ENCODE measurements at places on chromosomes 13 and 19.

- DNase-seq: no peak
Observed at GRCh38 chr13:27679396-27679795, 57.7 kb downstream of the POLR1D start.

DNA sequence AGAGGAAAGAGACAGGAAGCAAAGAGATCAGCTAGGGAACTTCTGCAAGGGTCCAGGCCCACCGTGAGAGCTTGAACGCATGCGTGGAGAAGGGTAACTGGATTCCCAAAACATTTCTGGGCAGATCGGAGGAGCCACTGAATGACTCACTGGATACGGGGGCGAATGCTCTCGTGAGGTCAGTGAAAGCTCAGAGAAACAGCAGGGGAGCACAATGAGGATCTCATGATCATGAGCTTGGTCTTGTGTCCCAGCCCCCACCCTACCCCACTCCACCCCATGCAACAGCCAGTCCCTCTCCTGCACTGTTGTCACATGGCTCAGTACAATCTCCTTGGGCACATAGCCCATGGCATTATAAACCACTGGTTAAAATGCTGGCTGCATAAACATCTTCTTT lies 40.6 kb downstream of the DCLK1 start:
- DNase-seq: no peak

DNA sequence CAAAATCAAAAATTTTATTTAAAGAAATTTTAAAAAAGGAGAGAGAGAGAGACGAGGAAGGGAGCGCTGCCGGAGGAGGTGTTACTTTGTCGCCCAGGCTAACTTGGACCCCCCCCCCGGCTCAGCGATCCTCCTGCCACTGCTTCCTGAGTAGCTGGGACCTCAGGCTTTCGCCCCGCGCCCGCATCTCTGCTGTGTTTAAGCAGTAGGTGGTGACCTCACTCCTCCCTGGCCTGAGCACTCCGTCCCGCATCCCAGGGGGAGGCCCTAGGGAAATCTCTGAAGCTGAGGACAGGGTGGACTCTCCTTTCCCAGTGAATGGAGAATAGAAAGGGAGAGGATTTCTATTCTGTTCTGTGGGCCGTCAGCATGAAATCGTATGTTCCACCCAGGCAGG lies 485 bp upstream of the ZNF845 start:
- DNase-seq: no peak

DNA sequence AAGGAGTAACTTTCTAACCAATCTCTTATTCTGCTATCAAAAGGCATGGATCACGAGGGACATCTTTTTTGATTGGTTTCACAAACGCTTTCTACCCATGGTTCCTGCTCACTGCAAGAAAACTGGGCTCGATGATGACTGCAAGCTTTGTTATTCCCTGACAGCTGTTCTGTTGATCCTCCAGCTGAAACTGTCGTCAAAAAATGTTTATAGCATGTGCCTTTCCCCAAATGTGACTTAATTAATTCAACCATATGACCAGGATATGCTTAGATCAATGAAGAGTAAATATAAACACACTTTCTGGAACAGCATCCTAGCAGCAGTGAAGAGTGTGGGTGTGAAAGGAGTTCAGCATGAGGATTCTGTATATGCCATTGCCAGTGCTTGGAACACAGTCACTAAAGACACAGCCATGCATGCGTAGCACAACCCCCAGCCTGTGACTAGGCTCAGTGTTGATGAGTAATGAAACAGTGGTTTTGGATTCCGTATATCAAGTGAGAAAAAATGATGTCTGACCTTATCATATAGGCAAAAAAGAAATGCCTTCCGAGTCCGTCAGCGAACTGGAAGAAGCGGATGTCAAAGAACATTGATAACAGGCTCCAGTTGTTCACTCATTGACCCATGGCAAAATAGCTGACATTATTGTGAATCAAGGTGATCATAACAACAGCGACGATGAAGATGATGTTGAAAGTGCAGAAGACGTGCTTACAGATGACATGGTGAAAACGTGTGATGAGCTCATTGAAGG lies 347.4 kb downstream of the FGF9 start:
- no peak for DNase-seq

DNA sequence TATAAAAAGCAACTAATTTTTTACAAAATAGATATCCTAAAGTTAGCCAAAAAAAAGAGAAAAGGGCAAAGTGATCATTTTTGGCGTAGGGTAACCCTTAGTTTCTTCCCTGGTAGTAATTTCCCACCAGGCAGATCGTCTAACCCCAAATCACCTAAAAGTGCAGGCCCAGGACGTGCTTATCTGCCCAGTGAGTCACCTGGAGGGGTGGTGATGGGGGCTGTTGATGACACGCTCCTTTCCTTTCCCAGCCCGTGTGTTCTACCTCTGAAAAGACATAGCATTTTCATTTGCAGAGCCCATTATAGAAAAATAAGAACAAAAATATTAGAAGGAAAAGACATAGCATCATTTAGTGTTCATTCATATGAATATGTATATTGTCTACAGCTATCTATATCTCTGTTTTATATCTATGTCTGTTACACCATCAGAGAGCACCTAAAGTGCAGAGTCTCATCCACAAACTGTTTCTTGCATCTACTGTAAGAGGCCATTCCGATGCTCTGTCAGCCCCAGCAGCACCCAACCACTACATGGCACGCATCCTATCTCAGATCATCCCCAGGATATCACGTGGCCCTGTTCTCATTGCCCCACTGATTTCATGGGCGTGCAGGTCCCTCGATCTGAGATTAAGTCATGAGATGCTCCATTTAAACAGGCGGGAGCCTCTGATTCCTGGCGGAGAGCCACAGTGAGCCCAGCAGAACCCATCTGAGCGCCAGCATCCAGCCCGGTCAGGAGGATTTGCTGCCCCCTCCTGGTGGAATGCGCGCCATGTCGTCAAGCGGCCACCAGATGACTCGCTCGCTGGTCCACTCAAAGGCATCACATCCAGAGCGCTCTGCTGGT lies 8.5 kb upstream of the LILRB3 start:
- DNase-seq: peak; percentile 71

- no peak for DNase-seq
Observed at GRCh38 chr13:96417939-96418685, 328.2 kb downstream of the HS6ST3 start.

DNA sequence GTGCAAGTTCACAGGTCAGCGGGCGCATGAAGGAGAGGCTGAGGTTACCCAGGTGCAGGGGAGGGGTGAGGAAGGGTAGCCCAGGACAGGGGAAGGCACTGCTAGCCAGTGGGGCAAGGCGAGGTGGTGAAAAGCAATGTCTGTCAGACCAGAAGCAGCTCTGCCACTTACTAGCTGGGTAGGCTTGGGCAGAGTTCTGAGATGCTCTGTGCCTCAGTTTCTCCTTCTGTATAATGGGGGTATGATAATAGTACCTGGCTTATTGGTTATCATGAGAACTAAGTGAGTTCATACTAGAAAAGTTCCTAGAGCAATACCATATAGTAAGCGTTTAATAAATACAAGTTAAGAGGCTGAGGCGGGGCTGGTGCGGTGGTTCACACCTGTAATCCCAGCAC lies 14.3 kb upstream of the SCN1B start:
- DNase-seq: no peak

DNA sequence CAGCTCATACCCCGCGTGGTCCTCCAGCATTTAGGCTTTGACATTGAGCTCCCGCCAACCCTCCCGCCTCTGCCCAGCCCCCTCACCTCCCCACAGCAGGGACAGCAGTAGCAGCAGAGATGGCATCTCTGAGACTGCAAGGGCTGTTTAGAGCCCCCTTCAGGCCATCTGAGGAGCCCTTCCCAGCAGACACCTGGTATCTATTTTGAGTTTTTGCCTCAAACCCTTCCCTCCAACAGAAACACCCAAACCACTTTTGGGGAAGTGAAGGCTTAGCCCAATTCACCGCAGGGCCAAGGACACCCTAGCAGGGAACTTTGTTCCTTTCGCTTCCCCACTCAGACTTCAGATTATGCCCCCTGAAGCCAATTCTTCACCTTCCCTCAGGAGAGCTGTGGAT lies 6.3 kb upstream of the ZNF175 start:
- DNase-seq: no peak

GRCh38 chr13:106526738-106527444 lies 8.6 kb downstream of the EFNB2 start:
- DNase-seq: no peak

DNA sequence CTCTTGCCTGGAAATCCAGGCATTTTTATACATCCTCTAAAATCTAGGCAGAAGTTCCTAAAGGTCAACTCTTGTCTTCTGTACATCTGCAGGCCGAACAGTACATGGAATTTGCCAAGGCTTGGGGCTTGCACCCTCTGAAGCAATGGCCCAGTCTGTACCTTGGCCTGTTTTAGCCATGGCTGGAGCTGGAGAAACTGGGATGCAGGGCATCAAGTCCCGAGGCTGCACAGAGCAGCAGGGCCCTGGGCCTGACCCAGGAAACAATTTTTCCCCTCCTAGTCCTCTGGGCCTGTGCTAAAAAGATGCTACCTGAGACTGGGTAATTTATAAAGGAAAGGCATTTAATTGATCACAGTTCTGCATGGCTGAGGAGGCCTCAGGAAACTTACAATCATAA lies 520.8 kb upstream of the MIR17HG start:
- no peak for DNase-seq

- no peak for DNase-seq
Observed at GRCh38 chr13:84607261-84608013, 725.2 kb upstream of the SLITRK1 start.

DNA sequence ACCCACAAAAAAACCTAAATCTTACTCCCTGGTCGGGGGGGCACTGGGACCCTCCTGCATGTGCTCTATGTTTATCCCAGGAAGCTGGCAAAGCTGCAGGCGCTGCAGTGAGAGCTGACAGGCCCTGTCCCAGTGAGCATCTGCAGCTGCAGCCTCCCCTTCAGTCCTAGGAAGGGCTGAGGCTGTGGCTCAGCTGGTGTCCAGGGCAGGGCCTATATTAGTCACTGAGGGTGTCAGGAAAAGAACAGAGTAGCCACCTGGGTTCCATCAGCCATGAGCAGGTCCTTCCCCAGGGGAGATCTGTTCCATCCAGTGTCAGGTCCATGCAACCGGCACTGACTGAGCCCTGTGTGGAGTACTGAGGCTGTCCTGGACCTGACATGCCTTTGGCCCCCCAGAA lies 120.5 kb downstream of the TNFRSF19 start:
- no peak for DNase-seq

GRCh38 chr13:51726446-51727193 lies 77.3 kb downstream of the DHRS12 start:
- no peak for DNase-seq

GRCh38 chr19:46785054-46785979 lies 3.1 kb downstream of the SLC1A5 start:
- no peak for DNase-seq

- DNase-seq: no peak
Observed at GRCh38 chr13:85725433-85725832, 73.8 kb downstream of the SLITRK6 start.

GRCh38 chr19:51726049-51726448 lies 2.3 kb upstream of the HAS1 start:
- DNase-seq: no peak

DNA sequence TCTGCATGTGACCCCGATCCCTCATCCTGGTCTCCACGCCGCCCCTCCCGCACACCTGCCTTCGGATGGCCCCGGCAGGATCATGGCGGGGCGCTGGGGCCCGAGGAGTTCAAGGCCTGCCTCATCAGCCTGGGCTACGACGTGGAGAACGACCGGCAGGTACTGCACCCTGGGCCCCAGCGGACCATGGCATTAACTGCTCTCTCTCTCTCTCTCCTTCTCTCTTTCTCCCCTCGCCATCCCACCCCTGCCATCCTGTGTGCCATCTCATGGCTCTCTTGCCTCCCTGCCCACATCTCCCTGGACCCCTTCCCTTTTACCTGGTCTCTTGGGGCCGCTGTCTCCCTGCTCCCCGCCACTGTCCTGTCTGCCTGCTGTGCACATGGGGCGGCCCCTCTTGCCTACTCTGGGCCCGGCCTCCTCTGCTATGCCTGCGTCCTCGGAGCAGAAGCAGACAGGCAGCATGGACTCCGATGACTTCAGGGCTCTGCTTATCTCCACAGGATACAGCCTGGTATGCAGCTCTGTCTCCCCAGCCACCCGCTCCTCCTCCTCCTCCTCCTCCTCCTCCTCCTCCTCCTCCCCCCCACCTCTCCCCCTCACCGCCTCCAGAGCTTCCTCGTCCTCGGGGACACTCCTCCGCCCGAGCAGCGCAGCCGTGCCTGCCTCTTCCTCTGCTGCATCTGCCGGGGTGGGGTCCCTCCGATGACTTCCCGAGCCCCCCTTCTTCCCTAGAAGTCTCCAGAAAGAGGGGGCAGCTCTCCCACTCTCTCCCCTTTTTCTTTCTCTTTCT lies 16.2 kb downstream of the CAPN12 start:
- DNase-seq: no peak

All from central memory CD4-positive, alpha-beta T cell (primary cell).